ENCODE measurements at places on chromosomes 2 and 18.

GRCh38 chr2:172088245-172089004 is 3.1 kb downstream of the DLX1 start:
- no peak for DNase-seq

DNA sequence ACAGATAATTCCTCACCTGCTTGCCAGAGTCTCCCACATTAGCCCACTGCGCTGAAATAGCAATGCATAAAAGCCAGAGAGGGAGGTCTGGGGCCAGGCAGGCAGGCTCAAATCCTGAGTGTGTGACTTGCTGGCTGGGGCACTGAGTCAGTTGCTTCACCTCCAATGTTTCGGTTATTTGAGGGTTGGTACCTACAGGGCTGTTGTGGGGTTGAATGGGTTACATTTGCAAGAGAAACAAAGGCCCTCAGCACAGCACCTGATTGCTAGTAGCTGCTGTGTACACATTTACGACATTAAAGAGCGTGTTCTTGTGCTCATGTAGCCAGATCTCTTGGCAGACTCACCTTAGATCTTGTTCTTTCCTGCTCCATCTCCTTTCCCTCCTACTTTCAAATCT is 34.1 kb upstream of the FAM110C start:
- DNase-seq, result no peak

DNA sequence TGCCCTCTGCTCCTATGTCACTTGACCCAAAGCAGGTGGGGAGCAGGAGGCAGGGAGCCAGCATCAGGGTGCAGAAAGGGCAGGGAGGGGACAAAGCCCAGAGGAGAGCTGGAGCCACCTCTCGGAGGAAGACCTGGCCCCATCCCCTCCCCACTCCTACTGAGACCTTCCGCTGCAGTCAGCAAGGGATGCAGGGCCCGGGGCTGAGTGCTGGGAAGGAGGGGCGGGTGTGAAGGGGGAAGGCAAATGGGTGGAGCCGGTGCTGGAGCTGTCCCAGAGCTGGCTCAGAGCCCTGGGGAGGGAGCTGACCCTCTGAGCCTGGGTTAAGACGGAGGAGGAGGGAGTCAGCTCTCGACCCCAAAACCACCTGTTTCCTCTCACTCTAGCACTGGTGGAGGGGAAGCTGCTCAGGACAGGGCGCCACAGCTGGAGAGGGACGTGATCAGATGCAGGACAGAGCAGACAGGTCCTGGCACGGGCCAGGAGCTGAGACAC is 33.8 kb downstream of the HS1BP3 start:
- no peak for DNase-seq

DNA sequence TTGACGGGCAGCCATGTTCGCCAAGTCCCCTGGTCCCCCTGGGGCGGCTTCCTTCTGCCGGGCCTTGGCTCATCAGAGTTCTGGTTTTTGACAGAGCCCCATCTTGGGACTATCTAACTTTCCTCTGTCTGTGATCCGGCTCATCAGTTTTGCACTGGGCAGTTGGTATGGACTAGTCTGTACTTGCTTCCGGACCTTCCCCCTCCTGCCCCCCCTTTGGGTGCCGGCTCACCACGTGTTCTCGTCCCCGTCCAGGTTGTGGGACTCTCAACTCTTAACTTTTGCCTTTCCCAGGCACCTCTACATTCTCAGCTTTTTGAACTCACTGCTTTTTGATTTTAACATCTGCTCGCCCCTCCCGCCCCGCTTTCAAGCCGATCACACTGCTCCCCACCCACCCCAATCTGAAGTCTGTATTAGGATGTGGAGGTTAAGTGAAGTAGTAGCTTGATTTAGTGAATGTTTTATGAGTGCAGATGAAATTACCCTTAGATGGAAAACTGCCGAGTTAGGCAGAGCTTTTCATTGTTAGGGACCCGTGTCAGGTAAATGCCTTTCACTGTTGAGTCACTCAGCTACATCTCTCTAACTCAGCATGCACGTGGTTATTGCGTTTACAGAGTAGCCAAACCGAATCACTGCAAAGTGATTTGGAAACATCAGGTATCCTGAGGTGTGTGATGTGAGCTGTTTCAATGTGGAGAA is 874 bp downstream of the WDR43 start:
- DNase-seq, result no peak

DNA sequence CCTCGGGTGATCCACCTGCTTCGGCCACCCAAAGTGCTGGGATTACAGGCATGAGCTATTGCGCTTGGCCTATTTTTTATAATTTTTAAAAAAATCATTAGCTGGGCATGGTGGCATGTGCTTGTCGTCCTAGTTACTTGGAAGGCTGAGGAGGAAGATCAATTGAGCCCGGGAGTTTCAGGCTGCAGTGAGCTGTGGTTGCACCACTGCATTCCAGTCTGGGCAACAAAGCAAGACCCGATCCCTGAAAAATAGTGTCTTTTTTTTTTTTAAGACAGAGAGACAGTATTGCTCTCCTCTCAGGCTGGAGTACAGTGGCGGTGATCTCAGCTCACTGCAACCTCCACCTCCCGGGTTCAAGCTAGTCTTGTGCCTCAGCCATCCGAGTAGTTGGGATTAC is 4.8 kb downstream of the SSB start:
- DNase-seq, result no peak

DNA sequence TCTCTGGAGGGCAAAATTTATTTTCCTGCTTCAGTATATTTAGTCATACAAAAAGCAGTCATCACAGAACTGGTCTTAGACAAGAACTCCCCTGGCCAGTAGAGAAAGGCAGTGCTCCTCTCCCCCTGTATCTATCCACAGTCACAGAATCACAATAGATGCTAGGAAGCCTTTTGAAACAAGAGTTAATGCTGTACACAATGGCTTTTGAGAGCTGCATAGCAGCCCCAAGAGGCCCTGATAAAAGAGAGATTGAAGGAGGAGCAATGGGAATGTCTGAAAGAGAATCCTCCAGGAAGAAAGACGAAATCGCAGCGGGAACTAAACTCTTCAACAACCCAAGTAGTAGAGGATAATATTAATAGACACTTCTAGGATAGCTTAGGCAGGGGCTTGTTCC is 330.2 kb downstream of the RBM43 start:
- DNase-seq, result no peak

GRCh38 chr18:47260120-47260923 is 8.9 kb upstream of the SKOR2 start:
- DNase-seq, result no peak

Measured in stromal cell of bone marrow (primary cell).